Left kidney (tissue), 8 donors: ENCODE measurements at places on chromosomes 1 and 21. TPM values are rescaled to one million over a fixed set of nuclear protein-coding genes. Genes with fewer than 3 reads are reported as not detected.

The OR2L3 gene
- not detected for polyA plus RNA-seq

The KCNJ9 gene
- 0.12 TPM for polyA plus RNA-seq

The SPRR3 gene
- polyA plus RNA-seq, result not detected

The COQ8A gene
- polyA plus RNA-seq, result 28.9 TPM

The MPZL1 gene
- polyA plus RNA-seq, result 137 TPM

The INSRR gene
- polyA plus RNA-seq, result 1.8 TPM

The LEFTY1 gene
- 3.6 TPM for polyA plus RNA-seq

The RPE65 gene
- 0.22 TPM for polyA plus RNA-seq

The S100A7 gene
- polyA plus RNA-seq, result 0.43 TPM
